ENCODE measurements at places on chromosomes 2 and 18. TPM values are rescaled to one million over a fixed set of nuclear protein-coding genes. Genes with fewer than 3 reads are reported as not detected.
A peak's percentile ranks its signal among the peaks of the same experiment; 100 is the strongest.

SUMO1 gene
- 113 TPM for polyA plus RNA-seq

DNA sequence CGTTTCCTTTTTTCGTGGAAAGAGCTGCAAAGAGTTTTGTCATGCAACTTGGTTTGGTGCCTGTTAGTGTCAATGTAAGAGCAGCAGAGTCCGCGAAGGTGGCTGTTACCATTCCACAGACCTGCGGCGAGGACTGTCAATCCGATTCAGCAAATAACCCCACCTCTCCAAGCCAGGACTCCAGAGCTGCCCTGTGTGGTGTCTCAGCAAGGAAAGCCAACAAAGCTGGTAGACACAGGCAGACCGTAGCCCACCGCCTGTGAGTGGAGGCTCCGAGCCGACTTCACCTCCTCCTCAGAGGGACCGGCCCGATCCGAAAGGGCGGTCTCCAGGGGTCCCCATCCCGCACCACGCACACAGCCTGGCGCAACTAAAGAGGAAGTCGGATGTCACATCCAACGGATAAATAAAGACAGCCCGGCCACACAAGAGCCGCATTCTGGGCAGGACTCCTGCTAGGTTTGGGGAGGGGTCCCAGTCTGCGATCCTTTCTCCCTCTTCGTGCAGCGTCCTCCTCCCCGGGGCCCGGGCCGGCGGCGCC is 819 bp downstream of the ANKRD44 start:
- H3K27me3 ChIP-seq, result peaks cover 20% of the 10 kb centered on the region
- H3K4me3 ChIP-seq, result peak overlapping the region; percentile 80
- peak overlapping the region; percentile 73 for H3K27ac ChIP-seq
- peaks cover 3% of the 10 kb centered on the region for H3K4me1 ChIP-seq
- H3K36me3 ChIP-seq, result no peaks in the 10 kb centered on the region

DNA sequence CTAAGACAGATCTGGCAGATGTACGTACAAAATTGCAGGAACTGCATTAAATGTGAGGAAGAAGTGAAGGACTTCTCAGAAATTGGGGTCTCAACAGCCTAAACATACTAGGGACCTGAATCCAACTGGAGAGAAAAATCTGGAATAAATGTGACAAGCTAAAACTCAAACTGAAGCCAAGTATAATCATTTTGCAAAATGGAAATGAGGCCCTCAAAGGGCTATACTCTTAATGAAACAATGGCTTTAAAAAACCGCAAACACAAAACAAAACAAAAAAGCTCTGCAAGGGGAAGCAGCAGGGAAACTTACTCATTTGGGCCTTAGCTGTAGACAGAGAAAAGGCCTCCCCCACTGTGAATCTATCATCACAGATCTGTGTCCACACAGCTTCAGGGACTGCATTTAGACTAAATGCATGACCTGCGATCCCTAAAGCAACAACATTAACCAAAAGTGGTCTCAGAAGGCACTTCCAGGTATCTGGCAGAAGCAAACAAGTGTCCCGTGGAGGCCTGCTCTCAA is 63.2 kb downstream of the CCBE1 start:
- H3K27me3 ChIP-seq, result no peaks in the 10 kb centered on the region
- H3K4me1 ChIP-seq, result no peaks in the 10 kb centered on the region
- H3K4me3 ChIP-seq, result no peak overlapping the region
- no peak for DNase-seq
- H3K36me3 ChIP-seq, result no peaks in the 10 kb centered on the region

DNA sequence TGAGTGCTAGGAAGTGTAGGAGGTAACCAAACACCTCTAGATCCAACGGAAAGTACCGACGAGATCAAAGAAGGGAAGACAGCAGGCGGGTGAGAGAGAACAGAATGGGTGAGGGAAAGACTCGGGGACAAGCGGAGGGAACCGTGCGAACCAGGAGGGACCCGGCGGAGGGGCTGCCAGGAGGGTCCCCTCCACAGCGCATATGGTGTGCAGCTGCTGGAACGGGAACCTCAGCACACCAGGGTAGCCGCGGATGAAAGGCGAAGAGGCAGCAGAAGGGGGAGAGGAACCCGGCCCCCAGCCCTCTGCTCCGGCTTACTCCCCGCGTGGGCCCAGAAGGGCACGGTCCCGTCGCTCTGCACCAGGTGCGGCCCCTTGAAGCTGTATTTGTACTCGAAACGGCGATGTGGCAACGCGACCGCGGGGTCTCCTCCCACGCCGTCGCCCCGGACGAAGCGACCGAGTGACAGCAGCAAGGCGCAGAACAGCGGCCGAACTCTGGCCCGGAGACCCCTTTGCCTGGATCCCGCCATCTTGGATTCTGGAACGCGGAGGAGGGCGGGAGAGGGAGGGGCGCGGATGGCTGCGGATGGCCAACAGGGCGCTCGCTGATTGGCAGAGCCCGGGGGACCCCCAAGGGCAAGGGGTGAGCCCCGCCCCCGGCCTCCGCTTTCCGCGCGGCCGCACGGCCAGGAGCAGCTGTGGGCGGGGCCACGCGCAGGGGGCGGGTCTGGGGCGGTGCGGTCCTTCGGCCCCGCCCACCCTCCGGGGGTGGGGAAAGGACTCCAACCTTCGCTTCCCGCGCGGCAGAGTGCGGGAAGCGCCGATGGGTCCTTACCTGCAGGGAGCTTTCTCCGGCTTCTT is at the start of gene LMAN1:
TSS of gene LMAN1 (minus strand) at position 554 of the 864 bp plus-strand sequence. CDS start at position 533, 21 bp downstream.
- peak; percentile 97 for DNase-seq
- peak within 1 kb of the TSS; percentile 91 for H3K4me3 ChIP-seq
- peak within 1 kb of the TSS; percentile 89 for H3K27ac ChIP-seq
- peaks cover 7% of the 10 kb centered on the region for H3K27me3 ChIP-seq
- peaks cover 3% of the 10 kb centered on the region for H3K36me3 ChIP-seq

DNA sequence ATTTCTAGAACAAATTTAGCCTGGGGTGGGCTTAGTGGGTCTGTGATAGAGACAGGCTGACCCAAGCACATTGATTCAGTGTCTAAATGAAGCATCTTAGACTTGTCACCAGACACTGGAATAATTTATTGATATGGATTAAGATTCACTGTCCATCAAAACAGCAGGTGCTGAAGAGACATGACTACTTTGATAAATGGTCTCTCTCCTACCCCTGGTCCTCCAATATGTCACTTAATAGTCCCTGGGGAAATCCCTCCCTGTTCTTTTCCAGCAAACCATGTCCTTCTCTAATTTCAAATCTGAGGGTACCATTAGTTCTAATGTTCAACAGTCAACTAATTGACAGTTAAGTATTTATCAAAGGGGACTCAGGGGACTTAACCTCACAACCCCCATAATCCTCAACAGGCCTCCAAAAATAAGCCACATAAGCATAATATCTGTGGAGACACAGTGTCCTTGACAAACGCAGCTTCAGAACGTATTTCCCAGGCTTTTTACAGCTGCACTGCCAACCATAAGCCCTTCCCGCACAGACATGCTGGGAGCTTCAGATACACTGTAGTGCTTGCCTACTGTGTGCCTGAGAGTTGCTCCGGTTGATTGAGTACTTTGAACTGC is 391.0 kb downstream of the THSD7B start:
- H3K36me3 ChIP-seq, result no peaks in the 10 kb centered on the region
- no peak overlapping the region for H3K27ac ChIP-seq
- H3K4me3 ChIP-seq, result no peak overlapping the region
- no peak for DNase-seq
- no peaks in the 10 kb centered on the region for H3K27me3 ChIP-seq

DNA sequence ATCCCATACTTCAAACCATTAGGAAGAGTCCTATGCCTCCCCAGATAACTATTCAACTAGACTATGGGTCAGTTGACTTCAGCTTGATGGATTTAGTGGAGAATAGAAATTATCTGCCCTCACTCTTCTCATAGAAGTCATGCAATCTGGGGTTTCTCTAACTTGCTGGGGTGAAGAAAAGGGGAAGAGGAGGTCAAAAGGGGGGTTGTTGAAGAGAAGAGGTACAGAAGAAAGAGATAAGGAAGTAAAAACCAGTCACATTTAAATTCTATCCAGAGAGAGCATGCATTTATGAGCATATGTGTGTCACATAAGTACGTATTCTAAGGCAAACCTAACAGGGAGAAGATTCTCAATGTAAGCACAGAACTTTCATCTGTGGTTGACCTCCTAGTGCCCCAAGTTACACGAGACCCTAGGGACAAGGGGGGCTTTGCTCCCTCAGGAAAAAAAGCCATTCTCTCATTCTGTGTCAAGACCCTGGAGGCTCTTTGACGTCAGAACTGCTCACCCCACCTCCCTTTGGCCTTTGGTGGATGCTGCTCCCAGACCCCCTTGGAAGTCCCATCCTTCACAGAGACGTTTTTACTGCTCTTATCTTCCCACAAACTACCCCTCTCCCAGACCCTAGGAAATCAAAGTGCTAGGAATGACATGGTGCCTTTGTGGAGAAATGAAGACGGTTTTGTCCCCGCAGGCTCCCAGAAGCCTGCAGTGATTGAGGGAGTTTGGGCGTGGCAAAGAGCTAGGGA is 236.8 kb upstream of the TNP1 start:
- no peak overlapping the region for H3K4me3 ChIP-seq
- H3K36me3 ChIP-seq, result no peaks in the 10 kb centered on the region

DNA sequence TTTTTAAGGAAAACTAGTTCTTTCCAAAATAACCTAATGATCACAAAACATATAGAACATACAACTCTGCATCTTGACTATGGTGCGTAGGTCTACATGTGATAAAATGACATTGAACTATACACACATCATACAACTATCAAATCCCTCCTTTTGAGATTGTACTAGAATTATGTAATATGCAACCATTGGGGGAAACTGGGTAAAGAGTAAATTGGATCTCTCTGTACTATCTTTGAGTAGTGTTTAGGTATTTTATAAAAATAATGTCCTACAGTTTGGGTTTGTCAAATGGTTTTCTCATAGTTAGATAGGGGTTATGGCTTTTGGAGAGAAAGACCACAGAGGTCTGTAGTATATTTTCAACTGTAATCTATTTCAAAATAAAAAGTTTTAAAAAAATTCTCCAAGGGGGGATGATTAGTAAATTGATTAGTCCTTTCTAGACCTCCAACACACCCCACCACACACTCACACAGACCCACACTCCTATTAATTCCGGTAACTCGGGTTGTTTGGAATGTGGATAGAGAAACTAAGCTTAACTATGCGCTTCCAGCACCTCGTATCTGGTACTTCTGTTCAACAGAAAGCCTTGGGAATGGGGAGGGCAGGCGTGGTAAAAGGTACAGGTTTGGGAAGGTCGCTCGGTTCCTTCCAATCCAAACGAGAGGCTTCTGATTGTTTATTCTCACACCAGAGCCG is 695 bp upstream of the BIRC6 start:
- H3K4me1 ChIP-seq, result no peaks in the 10 kb centered on the region
- peak overlapping the region; percentile 98 for H3K27ac ChIP-seq
- H3K4me3 ChIP-seq, result peak overlapping the region; percentile 87
- no peaks in the 10 kb centered on the region for H3K27me3 ChIP-seq

PARD3B gene
- polyA plus RNA-seq, result 10.7 TPM

DNA sequence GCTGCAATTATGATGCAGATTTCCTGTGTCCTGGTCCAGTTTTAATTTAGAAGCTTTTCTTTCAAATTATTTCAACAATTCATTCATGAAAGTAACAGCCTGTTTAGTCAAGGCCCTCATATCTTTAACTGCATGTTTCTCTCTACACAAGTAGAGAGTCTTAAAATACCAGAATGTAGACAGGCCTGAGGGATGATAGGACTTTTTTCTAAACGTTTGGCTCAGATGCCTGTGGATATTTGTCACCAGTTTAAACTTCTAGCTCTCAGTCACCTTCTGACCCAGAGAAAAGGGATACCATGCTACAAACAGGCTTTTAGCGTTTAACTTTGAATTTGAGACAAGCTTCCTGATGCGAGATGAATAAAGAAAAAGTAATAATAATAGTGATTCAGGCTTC is 15.7 kb downstream of the COL5A2 start:
- no peaks in the 10 kb centered on the region for H3K36me3 ChIP-seq
- no peak overlapping the region for H3K27ac ChIP-seq
- no peaks in the 10 kb centered on the region for H3K27me3 ChIP-seq

- no peaks in the 10 kb centered on the region for H3K27me3 ChIP-seq
- no peak for DNase-seq
- H3K36me3 ChIP-seq, result no peaks in the 10 kb centered on the region
- no peak overlapping the region for H3K4me3 ChIP-seq
- H3K4me1 ChIP-seq, result no peaks in the 10 kb centered on the region
Measured at GRCh38 chr18:23494992-23495391, 8.3 kb upstream of the RMC1 start.

GRCh38 chr18:49227001-49227380 is 233.5 kb downstream of the DYM start:
- no peak overlapping the region for H3K27ac ChIP-seq
- DNase-seq, result no peak
- no peak overlapping the region for H3K4me3 ChIP-seq
- no peaks in the 10 kb centered on the region for H3K27me3 ChIP-seq

KCNG3 gene
- polyA plus RNA-seq, result 0.03 TPM

SERPINB4 gene
- polyA plus RNA-seq, result not detected

GRCh38 chr2:63738019-63738418 is 103.7 kb upstream of the UGP2 start:
- no peaks in the 10 kb centered on the region for H3K27me3 ChIP-seq
- H3K4me1 ChIP-seq, result no peaks in the 10 kb centered on the region
- no peaks in the 10 kb centered on the region for H3K36me3 ChIP-seq
- no peak overlapping the region for H3K4me3 ChIP-seq

DNA sequence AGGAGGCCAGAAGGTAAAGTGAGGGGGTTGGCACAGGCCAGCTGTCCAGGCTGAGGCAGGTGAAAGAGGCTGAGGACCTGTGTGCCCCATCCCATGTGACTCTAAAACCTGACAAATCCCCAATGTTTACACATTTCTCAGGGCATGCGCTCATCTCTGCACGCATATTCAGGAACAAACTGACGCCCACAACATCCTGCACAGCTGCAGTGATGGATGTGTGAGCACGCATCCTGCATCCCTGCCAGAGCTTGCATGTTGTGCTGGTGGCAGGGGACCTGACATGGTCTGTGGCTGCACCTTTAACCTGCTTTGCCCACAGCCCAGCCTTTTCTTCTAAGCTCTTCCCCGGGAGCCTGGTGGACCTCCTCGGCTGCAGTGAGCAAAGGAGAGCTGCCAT is 83.1 kb downstream of the FBXO15 start:
- H3K36me3 ChIP-seq, result no peaks in the 10 kb centered on the region
- no peaks in the 10 kb centered on the region for H3K4me1 ChIP-seq
- no peaks in the 10 kb centered on the region for H3K27me3 ChIP-seq
- DNase-seq, result no peak

GRCh38 chr2:208686665-208687064 is 280.1 kb downstream of the PTH2R start:
- H3K27me3 ChIP-seq, result no peaks in the 10 kb centered on the region
- no peaks in the 10 kb centered on the region for H3K36me3 ChIP-seq
- no peak overlapping the region for H3K4me3 ChIP-seq
- no peaks in the 10 kb centered on the region for H3K4me1 ChIP-seq
- DNase-seq, result no peak
- no peak overlapping the region for H3K27ac ChIP-seq

SKA1 gene
- polyA plus RNA-seq, result not detected

GRCh38 chr2:12059616-12060441 is 313.4 kb downstream of the LPIN1 start:
- DNase-seq, result no peak
- peaks cover 4% of the 10 kb centered on the region for H3K4me1 ChIP-seq
- H3K27me3 ChIP-seq, result no peaks in the 10 kb centered on the region
- no peaks in the 10 kb centered on the region for H3K36me3 ChIP-seq

OSR1 gene
- polyA plus RNA-seq, result 12.2 TPM

GRCh38 chr2:26692897-26693849 is 651 bp downstream of the KCNK3 start:
- H3K4me1 ChIP-seq, result no peaks in the 10 kb centered on the region
- no peak overlapping the region for H3K27ac ChIP-seq
- no peak overlapping the region for H3K4me3 ChIP-seq
- DNase-seq, result no peak
- peaks cover 21% of the 10 kb centered on the region for H3K27me3 ChIP-seq

- H3K36me3 ChIP-seq, result no peaks in the 10 kb centered on the region
- H3K27me3 ChIP-seq, result no peaks in the 10 kb centered on the region
- no peak overlapping the region for H3K4me3 ChIP-seq
- H3K4me1 ChIP-seq, result no peaks in the 10 kb centered on the region
- H3K27ac ChIP-seq, result no peak overlapping the region
Measured at GRCh38 chr18:42394238-42394637, 439.2 kb downstream of the PIK3C3 start.

REG3G gene
- polyA plus RNA-seq, result 3.2 TPM

Measured in small intestine (tissue), 16 donors.